ENCODE measurements at places on chromosomes 2 and 18.

DNA sequence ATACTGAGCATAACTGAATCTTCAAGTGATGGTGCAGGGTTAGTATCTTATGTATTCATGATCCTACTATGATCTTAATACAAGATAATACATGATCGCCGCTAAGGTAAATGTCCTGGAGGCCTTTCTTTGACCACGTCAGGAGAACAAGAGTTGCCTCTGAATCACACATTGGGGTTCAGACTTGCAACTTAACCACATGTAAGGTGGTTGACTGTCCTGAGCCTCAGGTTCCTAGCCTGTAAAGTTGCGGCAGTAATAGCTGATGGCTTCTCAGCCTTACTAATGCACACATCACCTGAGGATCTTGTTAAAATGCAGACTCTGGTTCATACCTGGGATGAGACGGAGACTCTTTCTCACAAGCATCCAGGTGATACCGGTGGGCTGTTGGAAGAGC is 112.5 kb downstream of the MGAT5 start:
- DNase-seq, result no peak

GRCh38 chr2:207157731-207158130 is 8.0 kb downstream of the KLF7 start:
- no peak for DNase-seq

GRCh38 chr2:234643407-234643806 is 146.5 kb upstream of the ARL4C start:
- DNase-seq, result no peak

GRCh38 chr2:10716581-10716980 is 4.8 kb upstream of the ATP6V1C2 start:
- DNase-seq, result no peak

GRCh38 chr2:234427081-234428061 is 69.5 kb downstream of the ARL4C start:
- DNase-seq, result peak; percentile 92

- peak; percentile 91 for DNase-seq
Measured at GRCh38 chr2:19574778-19575260, 216.4 kb upstream of the OSR1 start.

GRCh38 chr2:24856791-24857211 is 63.2 kb downstream of the ADCY3 start:
- no peak for DNase-seq

- no peak for DNase-seq
Measured at GRCh38 chr2:66531567-66531966, 96.6 kb downstream of the MEIS1 start.

GRCh38 chr2:238562446-238562845 is 135.7 kb downstream of the ASB1 start:
- no peak for DNase-seq

DNA sequence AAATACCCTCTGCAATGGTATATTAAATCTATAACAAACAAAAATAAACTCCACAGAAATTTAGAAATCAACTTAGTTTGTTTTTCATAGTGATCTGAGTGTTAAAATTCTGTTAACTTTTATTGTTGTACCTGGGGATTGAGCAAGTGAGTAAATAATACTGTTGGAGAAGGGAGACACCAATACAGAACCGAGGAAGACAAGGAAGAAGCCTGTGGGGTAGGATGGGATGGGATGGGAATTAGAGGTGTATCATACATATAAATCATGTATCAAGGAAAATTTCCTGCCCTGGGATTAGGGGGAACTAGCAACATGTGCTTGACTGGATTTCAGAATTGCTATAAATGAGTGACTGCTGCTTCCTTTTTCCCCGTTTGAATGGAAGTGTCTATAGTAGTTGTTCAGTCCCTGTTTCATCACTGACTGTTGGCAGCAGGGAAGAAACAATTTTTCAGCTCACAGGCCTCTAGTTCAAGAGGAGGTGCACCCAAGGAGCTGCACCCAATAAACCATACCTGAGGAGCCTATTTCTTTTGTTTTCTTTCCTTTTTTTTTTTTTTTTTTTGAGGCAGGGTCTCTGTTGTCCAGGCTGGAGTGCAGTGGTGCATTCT is 53.1 kb downstream of the SP110 start:
- no peak for DNase-seq

- no peak for DNase-seq
Measured at GRCh38 chr18:44799382-44799906, 118.8 kb downstream of the SETBP1 start.

DNA sequence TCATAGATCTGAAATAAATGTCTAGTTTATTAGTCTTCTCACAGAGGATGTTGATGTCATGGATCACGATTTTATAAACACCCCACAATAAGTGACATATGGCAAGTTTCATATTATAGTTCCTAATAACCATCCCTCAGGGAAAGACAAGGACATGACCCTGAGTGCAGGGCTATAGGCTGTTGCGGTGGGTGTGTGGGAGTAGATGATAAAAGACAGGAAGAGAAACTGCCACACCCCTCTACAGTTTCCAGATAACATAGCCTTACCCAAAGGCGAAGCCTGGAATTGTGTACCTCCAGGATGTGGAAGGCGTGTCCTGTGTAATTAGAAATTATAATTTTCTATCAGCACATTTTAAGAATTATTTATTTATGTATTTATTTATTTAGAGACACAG is 2.4 kb upstream of the NEDD4L start:
- DNase-seq, result no peak

GRCh38 chr2:120552800-120553481 is 182.7 kb upstream of the GLI2 start:
- peak; percentile 47 for DNase-seq

DNA sequence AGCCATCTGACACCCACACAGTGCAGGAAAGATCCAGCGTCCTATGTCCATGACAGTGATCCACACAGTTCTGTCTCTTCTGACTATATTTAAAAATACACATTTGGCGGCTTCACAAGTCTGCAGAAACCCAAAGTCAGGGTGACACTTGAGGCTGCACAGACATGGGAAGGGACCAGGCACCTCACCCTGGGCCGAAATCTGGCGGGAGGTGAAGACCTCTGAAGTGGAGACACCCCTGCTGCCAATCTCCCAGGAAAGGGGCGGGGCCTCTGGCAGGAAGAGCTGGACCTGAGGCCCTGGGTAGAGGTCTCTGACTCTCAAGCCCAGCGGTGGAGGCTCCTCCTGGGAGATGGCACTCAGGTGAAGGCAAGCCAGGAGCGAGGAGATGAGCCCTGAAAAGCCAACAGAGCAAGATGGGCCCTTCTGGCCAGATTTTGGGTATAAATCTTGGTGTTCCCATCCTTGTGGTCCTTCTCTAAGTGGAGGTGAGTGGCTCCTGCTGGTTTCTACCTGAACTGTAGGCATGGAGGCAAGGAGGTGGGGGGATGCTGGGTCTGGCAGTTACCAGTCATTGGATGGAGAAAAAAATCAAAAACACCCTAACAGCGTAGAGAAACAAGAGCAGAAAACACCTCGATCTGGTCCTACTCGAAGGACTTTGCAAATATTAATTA is 248.4 kb downstream of the HDAC4 start:
- no peak for DNase-seq

- no peak for DNase-seq
Measured at GRCh38 chr18:6069539-6069938, 174.2 kb upstream of the TMEM200C start.

GRCh38 chr2:62803961-62804360 is 98.4 kb downstream of the EHBP1 start:
- no peak for DNase-seq

GRCh38 chr2:203711399-203711798 is 5.0 kb downstream of the CD28 start:
- no peak for DNase-seq

- DNase-seq, result no peak
Measured at GRCh38 chr2:101305035-101305434, 3.5 kb downstream of the RNF149 start.

- DNase-seq, result no peak
Measured at GRCh38 chr18:56258178-56258577, 380.2 kb downstream of the TXNL1 start.

GRCh38 chr2:17515652-17516051 is 2.6 kb downstream of the RAD51AP2 start:
- no peak for DNase-seq

- DNase-seq, result no peak
Measured at GRCh38 chr2:170685591-170685990, 29.5 kb upstream of the SP5 start.

- no peak for DNase-seq
Measured at GRCh38 chr18:29397536-29397935, 1220.6 kb upstream of the CDH2 start.

- DNase-seq, result no peak
Measured at GRCh38 chr2:182868054-182868796, 1.8 kb upstream of the FRZB start.

DNA sequence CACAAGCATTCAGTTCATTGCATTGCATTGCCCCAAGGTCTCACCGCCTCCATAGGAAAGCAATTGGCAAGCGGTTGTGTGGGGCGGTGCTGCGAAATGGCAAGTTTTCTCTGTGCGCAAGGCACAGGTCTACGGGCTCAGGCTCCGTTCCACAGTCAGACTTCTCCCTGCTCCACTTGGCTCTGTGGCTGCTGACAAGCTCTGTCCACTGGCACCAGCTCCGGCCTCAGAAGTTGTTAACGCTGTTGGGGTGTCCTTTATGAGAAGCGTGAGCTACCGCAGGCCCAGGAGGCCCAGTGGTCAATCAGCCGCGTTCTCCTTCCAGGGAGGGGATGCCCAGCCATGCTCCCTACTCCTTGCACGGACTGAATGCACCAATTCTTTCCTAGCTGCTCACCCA is 87.0 kb upstream of the GATA6 start:
- DNase-seq, result no peak

DNA sequence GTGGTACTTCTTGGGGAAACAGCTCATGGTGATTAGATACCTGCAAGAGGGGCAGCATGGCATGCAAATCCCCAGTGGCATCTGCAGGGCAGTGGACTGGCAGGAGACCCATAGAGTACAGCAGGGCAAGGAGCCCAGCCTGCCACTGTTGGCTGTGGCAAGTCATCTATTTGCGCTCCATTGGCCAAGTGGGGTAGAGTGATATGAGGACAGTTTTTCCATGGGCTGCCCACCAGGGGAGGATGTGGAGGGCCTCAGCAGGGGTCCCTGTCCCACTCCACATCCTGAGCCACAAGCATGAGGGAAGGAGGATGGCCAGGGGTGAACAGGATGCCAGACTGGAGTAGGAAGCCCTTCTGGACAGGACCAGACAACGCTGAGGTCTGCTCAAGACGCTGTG is 50.9 kb upstream of the OTOF start:
- DNase-seq, result no peak

DNA sequence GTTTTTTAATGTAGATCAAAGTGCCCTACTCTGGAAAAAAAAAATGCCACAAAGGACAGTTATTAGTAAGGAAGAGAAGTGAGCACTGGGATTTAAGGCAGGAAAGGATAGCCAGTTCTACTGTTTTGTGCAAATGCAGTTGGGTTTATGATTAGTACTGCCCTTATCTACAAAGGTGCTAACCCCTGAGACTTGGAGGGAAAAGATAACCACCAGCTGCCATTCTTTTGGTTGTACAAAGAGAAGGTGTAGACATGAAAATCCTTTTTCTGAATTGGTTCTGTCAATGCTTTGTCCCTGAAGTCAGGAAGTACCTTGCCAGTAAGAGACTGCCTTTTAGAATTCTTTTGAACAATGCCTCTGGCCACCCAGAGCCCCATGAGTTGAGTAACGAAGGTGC is 11.3 kb downstream of the APLF start:
- DNase-seq, result no peak

GRCh38 chr2:108268001-108268400 is 20.7 kb upstream of the SULT1C2 start:
- DNase-seq, result peak; percentile 82

- DNase-seq, result no peak
Measured at GRCh38 chr18:62102221-62102620, 84.6 kb downstream of the PIGN start.

DNA sequence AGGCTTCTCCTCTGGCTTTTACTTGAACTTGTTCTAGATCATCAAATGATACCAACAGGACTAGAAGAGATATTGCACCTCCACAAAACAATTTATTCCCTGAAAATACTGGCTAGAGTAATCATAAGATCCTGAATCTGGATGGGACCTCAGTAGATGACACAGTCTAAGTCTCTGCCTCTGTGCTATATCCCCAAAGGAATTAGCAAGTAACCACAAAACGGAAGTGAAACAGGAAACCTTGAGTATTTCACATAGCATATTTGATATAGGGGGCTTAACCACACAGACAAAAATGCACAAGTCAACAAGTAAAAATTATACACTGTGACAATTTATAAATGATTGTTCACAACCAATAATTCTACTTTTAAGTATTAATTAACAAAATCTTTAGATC is 456.9 kb upstream of the TNP1 start:
- DNase-seq, result peak; percentile 72

DNA sequence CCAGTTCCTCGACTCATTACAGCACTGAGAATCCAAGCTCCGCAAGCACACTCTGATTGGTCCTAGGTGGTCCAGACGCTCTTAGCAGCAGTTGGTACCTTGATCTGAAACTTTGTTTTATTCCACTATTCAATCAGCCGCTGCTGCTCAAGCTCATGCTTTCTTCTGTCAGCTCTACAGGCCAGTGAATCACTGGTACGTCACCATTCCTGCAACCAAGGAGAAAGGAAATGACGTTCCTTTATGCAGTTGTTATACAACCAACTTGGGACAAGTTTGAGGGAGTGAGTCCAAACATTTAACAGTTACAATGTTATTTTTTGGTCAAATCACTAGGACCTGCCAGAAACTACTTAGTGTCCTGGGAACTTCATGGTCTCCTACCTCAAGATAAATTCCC is 398.8 kb upstream of the TMEFF2 start:
- DNase-seq, result peak; percentile 3

DNA sequence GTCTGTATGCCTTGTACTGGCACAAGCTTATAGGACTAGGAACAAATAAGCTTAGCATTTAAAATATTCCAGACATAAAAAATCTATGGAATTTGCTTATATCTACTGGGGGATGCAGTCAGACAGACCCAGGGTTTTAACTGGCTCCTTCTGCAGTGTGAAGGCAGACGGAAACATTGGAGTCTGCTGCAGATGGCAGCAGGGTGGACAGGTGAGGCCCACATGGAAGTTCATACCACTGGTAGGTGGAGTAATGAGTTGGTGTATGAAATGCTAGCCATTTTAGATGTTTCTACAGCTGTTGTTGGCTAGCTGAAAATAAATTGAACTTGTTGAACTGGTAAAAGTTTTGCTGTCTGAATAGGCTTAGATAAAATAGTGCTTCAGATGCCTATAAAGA is 17.7 kb downstream of the SPTBN1 start:
- DNase-seq, result no peak

DNA sequence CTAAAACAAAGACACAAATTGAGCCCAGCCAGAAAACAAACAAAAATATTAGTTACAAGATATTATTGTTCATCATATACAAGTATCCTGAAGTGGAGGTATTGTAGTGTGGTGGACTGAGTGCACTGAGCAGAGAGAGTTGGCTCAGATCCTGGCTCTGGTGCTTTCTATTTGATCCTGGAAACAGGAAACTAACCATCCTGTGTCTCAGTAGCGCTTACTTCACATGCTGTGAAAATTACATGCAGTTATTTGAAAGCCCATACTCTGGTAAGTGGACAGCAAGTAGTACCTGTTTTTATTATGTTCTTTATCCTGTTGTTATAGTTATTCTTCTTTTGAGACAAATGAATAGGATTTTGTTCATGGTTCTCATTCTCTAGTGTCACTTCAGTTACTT is 84.3 kb upstream of the CRIM1 start:
- no peak for DNase-seq

Measured in EL (cell line).